ENCODE measurements at places on chromosomes 11 and 22. TPM values are rescaled to one million over a fixed set of nuclear protein-coding genes. Genes with fewer than 3 reads are reported as not detected.

GRCh38 chr11:127385071-127385470, 384.5 kb upstream of the KIRREL3 start:
- no peak for DNase-seq

The TMEM25 gene
- 2.7 TPM for total RNA-seq

The OR52I1 gene
- total RNA-seq: not detected

DNA sequence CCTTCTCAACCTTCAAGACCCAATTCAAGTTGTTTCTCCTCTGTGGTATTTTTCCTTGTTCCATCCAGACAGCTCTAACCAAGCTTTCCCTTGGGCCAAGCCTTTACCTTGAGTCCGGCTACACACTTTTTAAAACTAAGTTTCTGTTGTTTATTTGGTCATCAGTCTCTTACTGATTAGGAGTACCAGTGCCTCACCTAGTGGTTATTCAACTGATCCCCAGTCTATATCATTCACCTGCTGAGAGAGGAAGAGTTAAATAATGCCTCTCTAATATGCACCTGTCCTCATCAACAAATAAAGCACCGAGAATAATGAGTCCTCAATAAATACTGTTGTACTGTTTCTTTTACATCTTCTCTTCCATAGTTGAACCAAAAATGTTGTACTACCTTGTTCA, 160.8 kb downstream of the MSANTD4 start:
- DNase-seq: no peak

DNA sequence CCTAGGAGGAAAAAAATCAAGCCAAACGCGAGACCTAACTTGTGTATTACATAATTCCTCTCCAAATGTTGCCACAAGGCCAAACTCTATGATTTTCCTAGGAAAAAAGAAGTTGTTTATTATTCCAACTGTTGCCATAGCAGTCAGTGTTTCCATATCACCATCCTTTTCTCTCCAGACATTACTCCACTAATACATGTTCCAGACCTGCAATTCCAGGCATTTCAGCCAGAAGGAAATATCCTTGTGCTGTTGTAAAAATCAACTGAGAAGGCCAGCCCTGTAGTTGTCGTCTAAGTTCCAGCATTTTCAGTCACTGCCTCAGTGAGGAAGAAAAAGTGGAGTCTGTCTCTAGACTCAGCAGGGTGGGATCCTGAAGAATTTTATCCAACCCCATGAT, 33.1 kb upstream of the PAMR1 start:
- DNase-seq: no peak

- DNase-seq: no peak
These were observed 84.9 kb downstream of the ME3 start for GRCh38 chr11:86587264-86588193.

- no peak for DNase-seq
These were observed 16.1 kb downstream of the CPT1A start for GRCh38 chr11:68825571-68825970.

GRCh38 chr11:4890279-4890678, 8.6 kb downstream of the OR51T1 start:
- no peak for DNase-seq

The OR51S1 gene
- not detected for total RNA-seq

- DNase-seq: peak; percentile 67
These were observed 1.2 kb downstream of the MAJIN start for GRCh38 chr11:64970731-64971151.

- no peak for DNase-seq
These were observed 2.4 kb upstream of the SPDYC start for GRCh38 chr11:65167656-65168055.

- peak; percentile 28 for DNase-seq
These were observed 100.8 kb downstream of the TRAF6 start for GRCh38 chr11:36409152-36409816.

GRCh38 chr11:117202386-117203068, 3.4 kb downstream of the TAGLN start:
- no peak for DNase-seq

The BARX2 gene
- total RNA-seq: not detected

DNA sequence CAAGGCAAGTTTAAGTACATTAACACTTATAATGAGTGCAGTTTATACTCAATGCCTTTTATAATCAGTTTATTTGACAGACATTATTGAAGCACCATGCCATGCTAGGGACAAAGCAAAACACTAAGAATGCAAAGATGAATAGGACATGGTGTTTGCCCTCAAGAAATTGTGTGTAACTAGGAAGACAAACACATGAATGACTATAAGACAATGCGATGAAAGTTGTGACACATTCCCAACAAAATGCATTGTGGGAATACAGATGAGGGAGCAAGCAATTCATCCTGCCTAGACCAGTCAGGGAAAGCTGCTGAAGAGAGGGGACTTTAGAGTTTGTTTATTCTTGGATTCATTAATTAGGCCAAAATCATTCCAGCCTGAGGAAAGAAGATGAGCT, 133.8 kb upstream of the TRPC6 start:
- no peak for DNase-seq

- DNase-seq: no peak
These were observed at the start of gene CASP1 for GRCh38 chr11:105034813-105035620. Gene CASP1, minus strand, starts transcription at chr11:105035144. Its CDS starts 31 bp downstream, at chr11:105035113.

The RNF214 gene
- 21.9 TPM for total RNA-seq

GRCh38 chr11:9675691-9676090, 11.8 kb downstream of the SWAP70 start:
- DNase-seq: no peak

- no peak for DNase-seq
These were observed 26.3 kb downstream of the STK33 start for GRCh38 chr11:8567602-8568198.

- no peak for DNase-seq
These were observed 159.7 kb downstream of the FAT3 start for GRCh38 chr11:92384358-92384757.

The DGCR6 gene
- total RNA-seq: 5.3 TPM

GRCh38 chr11:44632466-44633123, 67.1 kb downstream of the CD82 start:
- DNase-seq: peak; percentile 89

DNA sequence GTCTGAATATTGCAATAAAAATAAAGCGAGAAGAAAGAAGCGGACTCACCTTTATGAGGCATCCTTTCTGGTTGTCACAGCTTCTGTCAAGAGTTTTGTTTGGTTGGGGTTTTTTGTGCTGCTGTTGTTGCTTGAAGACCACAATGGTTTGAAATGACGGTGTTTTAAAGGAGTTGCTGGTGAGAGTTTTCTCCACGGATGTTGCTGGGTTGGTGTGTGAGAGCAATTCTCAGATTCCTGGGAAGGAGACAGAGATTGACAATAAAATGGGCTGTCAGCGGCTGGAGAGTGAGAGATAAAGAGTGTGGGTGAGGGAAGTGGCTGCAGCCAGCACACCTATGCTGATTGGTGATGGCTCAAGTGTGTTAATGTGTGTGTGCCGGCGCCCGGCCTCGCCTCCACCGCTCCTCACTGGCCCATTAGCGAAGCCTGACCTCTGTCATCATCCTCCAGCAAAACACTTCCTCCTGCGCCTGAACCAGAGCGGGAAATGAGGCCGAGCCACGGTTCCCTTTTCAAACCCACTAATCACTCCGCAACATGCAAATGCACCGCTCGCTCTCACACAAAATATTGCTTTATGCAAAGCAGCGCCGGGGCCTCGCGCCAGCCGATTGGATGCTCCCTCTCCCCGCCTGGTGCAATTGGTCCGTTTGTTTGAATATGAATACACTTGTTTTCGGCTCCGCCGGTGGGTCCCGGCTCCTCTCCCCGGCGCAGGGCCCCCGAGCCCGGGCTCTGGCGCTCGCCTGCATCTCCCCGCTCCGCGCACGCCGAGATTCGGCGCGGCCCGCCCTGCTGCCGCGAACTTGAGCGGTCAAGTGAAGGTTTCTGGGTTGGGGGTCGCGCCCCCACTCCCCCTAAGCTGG, at the start of gene PAX6:
Gene PAX6 (minus strand): TSS at position 544 of the 869 bp plus-strand sequence. CDS start 4,911 bp downstream, outside the sequence.
- no peak for DNase-seq

DNA sequence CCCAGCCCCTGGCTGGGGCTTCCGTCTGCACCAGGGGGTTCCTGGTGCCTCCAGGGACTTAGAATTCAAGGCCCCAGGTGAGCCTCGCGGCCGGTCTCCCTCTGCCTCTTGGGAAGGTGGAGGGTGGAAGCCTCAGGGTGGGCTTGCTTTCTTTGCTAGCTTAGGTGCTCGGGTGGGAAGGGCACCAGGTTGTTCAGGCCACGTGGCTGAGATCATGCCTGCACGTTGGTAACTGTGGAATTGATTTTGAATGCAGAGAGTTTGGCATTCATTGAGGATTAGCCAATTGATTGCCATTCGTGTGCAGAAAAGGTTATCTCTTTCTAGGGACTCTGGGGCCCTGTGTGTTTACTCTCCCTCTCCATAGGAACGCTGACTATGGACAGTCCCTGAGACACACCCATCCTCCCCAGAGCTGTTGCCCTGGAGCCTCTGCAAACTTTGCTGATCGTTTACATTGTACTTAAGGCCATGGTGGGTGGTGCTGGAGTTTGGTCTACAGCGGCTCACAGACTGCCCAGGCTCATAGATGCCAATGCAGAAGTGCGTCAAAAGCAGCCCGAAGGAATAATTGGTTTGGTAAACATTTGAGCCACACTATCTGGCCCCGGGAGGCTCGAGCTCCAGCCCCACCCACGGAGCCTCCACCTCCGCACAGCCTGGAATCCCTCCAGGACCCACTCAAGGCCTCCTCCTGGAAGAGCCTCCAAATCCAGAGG, 1457.7 kb downstream of the BRD1 start:
- DNase-seq: peak; percentile 59

Data from mesenteric fat pad (tissue), 1 donor.